ENCODE measurements at places on chromosomes 1 and 21.
A peak's percentile ranks its signal among the peaks of the same experiment; 100 is the strongest.

- peak; percentile 72 for DNase-seq
These were observed 14.0 kb upstream of the ZNF692 start for GRCh38 chr1:248872752-248873408.

DNA sequence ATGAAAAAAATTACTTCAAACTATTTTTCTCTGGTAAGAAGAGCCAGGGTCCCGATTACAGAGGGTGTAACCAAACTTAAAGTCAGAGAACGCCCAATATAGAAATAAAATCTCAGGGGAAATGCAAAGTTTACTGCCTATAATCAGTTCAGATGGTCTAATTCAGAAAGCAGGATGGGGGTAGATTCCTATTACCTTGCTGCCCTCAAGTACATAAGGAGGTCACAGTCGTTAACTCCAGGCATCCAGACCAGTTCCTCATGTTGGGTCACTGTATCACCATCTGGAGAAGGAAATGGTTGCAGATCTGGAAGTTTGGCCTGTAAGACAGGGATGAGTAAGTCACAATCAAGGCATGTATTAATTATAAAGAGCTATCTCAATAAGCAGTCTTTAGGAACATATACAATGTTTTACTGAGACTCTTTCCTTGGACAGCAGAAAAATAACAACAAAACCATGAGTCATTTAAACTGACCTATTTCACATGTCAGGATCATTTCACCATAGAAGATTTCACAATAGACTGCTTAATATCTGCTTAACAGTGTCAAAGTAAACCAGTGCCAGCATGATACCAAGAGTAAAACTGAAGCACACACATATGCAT, 179.4 kb downstream of the SLC45A1 start:
- no peak for DNase-seq

- no peak for DNase-seq
These were observed 7.5 kb downstream of the MYOC start for GRCh38 chr1:171644805-171645483.

- DNase-seq = no peak
These were observed 110.5 kb upstream of the COL11A1 start for GRCh38 chr1:103218821-103219220.

DNA sequence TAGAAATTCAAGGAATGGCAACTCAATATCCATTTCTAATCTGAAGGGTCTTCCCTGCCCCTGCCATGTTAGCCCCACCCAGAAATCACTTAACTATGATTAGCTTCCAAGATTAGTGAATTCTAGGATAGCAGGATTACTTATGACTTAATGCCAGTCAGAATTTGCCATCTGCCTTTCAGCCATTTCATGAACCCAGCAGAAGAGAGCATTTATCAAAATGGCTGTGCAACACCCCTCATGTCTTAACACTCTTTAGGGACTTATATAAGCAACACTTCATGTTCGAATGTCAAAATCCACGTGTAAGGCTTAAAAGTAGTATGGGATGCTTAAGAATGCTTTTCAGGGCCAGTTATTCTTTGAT, 288.5 kb downstream of the NFIA start:
- no peak for DNase-seq

- DNase-seq = no peak
These were observed 33.3 kb upstream of the ZBTB40 start for GRCh38 chr1:22418312-22418711.

DNA sequence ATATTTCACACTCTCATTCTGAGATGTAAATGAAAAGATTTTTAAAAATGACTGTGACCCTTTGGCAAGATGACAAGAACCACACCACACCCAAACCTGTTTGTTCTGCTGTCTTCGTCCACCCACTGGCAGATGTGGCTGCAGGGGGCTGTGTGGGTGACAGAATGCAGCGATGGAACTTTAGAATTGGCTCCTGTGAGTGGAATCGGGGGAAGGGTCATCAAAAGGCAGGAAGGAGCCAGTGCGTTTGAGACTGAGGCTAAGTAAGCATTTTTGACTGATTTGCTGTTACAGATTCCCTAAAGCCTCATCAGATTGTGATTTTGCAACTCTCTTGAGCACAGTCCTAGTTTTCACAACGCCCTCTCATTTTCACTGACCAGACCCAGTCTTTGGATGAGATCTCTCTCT, 111.2 kb upstream of the ADGRL2 start:
- no peak for DNase-seq

DNA sequence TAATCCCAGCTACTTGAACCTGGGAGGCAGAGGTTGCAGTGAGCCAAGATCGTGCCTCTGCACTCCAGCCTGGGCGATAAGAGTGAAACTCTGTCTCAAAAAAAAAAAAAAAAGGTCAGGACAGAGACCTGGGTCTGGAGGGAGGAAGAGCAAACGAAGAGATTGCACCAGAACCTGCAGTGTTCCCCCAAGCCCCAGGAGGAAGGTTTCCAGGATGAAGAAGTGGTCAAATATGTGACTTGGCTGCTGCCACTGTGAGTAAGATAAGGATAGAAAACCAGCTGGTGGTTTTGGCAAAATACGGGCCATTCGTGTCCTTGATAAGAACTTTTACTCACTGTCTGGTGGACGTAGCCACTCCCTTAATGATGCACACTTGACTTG, 42.2 kb downstream of the CLDN14 start:
- DNase-seq = no peak

DNA sequence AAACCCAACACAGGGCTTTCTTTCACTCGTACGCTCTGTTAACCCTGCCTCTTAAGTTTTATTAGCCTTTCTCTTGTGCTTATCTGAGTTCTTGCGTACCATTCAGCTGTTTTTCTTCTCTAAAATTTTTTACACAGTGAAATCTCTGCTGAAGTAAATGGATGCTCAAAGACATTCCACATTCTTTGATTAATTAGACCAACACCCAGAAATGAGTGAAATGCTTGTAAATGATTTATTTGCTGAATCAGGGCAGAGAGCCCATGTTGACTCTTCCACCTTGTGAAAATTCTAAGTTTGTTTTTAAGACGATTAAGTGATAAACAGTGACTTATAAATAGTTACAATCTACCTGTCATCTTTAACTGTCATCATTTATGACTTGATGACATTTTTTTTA, 156.7 kb downstream of the ACTL8 start:
- no peak for DNase-seq

GRCh38 chr1:224513787-224514209, 79.2 kb upstream of the WDR26 start:
- peak; percentile 83 for DNase-seq

DNA sequence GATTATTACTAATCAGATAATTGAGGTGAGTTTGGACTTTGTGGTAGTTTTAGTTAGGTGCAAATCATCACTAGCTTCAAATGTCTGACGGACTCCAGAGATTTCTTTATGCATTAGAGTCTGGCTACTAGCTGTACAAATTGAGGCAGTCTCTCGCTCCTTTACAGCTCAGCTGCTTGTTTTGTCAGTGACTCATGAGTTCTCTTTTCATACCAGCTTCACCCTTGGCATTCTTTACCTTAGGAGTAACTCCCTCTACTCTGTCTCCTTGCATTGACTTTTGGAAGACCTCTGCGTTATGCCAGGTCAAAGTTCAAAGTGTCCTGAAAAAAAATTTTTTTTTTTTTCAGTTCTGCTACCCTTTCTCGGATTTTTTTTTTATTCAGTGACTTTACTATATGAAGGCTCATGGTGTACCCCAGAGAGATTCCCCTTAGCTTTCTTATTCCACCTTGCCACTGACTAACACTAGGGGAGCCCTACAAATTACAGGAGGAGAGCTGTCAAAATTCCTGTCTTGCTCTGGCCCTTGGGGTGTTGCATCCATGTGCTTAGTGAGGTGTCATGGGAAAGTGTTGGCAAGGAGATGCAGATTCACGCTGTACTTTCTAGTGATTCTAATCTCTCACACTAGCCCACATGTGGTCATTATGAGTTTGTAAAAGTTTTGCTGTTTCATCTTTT, 576.6 kb downstream of the ADGRL2 start:
- DNase-seq = no peak

GRCh38 chr1:116417678-116418077, 44.6 kb downstream of the ATP1A1 start:
- no peak for DNase-seq

GRCh38 chr1:62222321-62222720, 27.7 kb downstream of the L1TD1 start:
- DNase-seq = no peak

DNA sequence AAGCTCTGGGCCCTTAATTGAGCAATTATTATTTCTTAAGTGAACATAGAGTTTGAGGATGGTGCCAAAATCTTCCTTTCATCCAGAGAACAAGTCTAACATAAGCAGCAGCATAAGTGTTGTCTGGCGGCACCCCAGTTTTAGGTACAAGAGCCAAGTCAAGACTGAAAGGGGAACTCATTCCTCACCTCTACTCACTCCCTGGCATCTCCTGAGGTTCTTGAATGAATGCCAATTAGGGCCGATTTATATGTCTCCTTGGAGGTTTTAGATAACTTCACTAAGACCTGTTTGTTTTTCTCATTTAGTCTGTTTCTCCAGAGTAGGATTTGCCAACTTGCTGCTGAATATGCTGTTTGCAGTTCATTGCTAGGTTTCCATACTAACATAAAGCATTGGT, 42.6 kb upstream of the ADGRL2 start:
- DNase-seq = no peak

DNA sequence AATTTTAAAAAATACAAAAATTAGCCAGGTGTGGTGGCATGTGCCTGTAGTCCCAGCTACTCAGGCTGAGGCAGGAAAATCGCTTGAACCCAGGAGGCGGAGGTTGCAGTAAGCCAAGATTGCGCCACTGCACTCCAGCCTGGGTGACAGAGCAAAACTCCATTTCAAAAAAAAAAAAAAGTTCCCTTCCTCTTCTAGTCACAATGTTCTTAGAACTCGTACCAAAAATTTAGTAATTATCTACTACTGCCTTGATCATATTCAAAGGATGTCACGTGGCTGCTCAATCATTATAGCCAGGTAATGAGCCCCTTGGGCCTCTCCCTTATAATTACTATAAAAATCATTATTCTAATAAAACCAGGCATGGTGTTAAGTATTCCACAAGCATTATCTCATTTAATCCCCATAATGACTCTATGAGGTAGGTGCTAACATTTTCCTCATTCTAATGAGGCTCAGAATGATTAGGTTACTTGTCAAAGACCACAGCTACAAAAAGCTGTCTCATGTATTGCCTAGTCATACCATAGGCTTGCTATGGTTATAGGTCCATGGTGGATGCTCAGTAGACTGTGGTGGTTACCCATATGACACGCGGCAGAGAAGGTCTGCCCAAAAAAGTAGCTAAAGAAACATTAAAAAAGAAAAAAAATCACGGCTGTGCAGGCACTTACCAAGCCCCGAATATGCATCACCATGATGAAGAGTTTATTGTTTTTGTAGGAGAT, 15.5 kb upstream of the PPP1R15B start:
- DNase-seq = no peak

DNA sequence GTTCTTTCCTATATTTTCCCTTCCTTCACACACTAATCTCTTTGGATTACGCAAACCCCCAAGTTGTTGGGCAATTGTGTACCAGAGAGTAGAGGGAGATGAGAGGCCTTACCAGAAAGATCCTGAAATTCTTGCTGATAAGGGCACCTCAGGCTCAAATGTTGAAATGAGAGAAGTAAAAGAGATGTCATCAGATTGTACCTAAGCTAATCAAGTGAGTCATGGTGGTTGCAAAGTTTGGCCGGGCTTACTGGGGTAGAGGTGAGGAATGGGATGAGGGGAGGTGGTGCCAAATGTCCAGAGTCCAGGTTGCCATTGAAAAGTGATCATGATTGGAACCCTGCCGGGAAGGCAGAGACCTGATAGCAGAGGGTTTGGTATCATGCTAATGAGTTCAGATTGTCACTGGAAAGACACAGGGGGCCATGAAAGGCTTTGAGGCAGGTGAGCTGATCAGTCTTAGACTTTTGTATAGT, 43.1 kb downstream of the OPTC start:
- no peak for DNase-seq

DNA sequence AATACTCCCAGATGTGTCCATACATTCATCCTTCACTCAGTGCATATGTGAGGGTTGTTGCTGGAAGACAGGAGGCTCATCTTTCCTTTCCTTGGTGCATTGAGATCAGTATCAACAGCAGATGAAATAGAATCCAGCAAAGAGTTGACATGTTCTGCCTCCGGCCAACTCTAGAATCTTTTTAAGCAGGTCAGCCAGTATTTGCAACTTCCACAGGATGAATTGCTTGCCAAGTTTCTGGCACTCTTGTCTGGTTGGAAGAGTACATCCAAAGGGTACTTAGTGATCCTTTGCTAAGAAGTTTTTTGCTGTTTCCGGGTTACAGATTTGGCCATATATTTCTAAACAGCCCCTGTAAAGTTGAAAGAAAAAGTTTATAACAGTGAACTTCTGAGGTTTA, 21.1 kb downstream of the SYNC start:
- no peak for DNase-seq

DNA sequence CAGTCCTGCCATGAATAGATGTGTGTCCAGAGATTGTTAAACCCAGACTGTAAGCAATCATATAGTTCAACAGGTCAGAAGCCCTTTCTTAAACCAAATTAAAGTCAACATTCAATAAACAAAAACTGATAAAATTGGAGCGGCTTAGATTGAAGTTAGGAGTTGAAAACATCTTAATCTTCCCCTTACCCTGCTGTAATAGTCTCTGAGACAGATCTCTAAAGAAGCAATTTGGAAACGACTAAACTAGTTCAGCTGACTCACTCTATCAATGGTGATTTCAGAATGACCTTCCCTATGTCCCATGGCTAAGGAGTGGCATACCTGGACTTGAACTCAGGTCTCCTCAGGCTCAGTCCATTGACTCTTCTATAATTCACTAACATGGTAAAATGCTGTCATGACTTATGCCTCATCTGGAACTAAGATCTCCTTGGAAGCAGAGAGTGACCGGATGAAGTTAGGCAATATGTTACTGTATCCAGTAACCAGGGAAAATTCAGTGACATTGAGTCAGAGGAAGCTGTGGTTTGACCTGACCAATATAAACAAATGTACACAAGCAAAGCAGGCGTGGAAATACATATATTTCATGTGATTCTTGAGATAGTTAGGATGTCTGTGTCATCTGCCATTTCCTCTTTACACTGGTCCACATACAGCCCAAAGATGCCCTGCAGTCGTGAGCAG, 30.1 kb downstream of the SGIP1 start:
- DNase-seq = no peak

Data from C1 segment of cervical spinal cord (tissue), 14 donors.